ENCODE measurements at places on chromosomes 16 and 17.

- DNase-seq = no peak
These were observed 74.1 kb upstream of the MON1B start for GRCh38 chr16:77116856-77117255.

GRCh38 chr17:13398853-13399252, 202.9 kb downstream of the HS3ST3A1 start:
- DNase-seq = no peak

GRCh38 chr16:77214411-77215138, 15.4 kb downstream of the SYCE1L start:
- no peak for DNase-seq

- DNase-seq = no peak
These were observed 65.2 kb upstream of the SMIM36 start for GRCh38 chr17:55576237-55576995.

- no peak for DNase-seq
These were observed 1.2 kb downstream of the NXN start for GRCh38 chr17:978103-979093.

DNA sequence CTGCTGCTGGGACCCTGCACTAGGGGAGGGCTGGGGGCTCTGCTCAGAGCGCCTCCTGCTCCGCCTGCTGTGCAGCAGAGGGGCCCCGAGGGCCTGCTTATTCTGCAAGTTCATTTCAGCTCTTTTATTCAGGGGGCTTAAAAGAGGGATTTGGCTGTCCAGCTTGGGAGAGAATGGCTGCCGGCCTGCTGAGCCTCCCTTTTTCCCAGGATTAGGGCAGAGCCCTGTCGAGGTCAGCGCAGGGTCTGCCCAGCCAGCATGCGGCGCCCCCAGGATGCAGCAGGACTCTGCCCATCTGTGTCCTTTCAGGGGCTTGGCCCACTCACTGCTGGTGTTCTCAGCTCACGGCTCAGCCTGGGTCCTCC, 1.1 kb downstream of the SMIM5 start:
- DNase-seq = no peak

GRCh38 chr16:77539421-77540034, 104.7 kb upstream of the ADAMTS18 start:
- DNase-seq = no peak

DNA sequence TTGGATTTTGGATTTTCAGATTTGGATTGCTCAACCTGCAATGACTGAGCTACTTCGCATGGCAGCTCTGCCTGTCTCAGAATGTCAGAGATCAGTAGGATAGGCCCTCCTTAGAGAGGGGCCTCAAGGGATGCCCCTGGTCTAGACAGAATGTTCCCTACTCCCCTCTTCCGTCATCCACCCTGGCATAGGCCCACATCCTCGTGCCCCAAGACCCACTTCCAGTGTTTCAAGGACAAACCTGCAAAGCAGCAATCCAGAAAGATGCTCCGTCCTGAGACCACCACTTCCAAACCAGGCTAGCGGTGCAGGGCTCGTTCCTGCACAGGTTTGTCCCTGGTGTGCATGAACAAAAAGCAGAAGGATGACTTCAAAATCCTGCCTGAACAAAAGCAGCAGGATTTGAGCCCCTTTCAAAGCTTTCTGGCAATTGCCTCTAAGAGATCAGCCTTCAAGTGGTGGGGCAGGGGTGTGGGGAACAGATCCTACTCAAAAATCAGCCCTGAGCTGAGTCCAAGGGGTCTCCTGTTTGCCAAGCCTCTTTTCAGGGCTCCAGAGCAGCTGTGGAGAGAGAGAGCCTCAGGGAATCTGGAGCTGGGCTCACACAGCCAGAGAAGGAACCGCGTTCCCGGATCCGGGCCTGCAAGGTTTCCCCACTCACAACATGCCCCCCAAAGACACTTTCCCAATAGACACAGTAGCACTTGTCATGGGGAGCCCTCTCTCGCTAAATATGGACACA, 121.1 kb downstream of the SOCS1 start:
- DNase-seq = no peak

DNA sequence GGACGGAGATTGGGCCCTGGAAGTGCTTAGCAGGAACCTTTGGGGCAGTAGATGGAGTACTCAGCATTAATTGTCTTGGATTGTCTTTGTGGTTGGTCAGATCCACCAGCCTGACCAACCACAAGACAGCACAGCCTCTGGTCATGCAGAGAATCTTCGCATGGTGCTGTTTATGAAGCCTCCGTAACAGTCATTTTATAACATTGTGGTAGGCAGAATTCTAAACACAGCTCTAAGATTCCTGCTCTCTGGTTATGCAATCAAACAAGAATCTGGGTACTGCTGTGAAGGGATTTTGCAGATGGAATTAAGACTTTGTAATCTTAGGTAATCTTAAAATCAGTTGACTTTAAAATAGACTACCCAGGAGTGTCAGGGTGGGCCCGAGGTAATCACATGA, 312.2 kb upstream of the GOT2 start:
- no peak for DNase-seq

DNA sequence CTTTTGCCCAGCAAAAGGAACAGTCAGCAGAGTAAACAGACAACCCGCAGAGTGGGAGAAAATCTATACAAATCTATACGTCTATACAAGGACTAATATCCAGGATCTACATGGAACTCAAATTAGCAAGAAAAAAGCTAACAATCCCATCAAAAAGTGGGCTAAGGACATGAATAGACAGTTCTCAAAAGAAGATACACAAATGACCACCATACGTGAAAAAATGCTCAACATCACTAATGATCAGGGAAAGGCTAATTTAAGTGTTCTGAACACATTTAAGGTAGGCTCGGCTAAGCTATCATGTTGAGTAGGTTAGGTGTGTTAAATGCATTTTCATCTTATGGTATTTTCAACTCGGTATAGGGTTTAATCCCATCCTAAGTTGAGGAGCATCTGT, 598.0 kb downstream of the WWOX start:
- no peak for DNase-seq

- DNase-seq = no peak
These were observed 34.1 kb downstream of the CDK5R1 start for GRCh38 chr17:32520737-32521404.

GRCh38 chr17:44049294-44050060, 17.0 kb downstream of the LSM12 start:
- DNase-seq = no peak

DNA sequence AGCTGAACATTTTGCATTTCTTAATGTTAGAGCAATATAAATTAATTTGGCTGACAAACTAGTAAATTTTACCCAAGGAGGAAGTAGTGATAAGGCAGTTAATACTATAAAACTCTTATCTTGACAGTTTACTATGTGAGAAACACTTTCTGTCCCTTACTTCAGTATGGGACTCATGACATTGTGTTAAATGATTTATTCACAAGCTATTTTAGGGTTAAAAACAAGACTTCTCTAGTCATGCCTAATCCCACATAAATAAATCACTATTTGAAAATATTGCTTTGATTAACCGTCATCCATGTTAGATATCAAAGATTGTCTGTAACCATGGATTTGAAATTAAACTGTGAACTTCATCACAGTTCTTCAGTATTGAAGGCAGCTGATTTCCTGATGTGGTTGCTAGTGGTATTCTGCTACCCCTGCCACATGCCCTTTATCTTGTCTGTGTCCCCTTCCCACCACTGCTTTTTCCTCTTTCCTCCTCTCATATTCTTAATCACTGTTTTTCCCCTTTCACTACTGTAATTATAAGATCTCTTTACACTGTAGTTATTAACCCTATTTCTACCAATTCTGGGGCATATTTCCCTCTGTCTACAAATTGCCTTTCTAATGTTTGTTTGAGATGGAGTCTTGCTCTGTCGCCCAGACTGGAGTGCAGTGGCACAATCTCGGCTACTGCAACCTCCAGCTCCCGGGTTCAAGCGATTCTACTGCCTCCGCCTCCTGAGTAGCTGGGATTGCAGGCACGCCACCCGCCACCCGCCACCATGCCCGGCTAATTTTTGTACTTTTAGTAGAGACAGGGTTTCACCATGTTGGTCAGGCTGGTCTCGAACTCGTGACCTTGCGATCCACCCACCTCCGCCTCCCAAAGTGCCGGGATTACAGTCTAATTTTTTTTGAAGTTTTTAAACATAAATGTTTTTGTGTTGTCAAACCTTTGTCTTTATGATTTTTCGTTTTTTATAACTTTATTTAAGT, 95.6 kb downstream of the STXBP4 start:
- DNase-seq = no peak

GRCh38 chr16:83247767-83248372, 559.9 kb upstream of the HSBP1 start:
- DNase-seq = no peak

DNA sequence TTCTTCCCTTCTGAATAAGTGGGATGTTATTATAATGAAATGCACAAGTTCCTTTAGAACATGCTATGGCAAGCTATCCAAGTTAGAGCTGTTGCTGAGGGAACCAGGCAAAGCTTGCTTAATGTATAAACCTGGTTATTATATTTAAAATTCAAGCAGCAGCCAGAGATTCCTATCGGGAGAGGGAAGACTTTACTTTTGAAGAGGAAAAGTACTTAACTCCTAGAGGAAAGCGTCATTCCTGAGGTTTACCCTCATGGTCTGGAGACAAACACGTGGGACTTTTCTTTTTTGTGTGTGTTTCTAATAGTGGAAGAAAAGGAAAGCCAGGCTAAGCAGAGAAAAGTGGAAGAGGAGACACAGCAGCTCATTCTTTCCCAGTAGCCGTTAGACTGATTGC, 39.9 kb upstream of the MYH10 start:
- DNase-seq = no peak

All from body of pancreas (tissue), 4 donors.